Smooth muscle cell of the coronary artery (primary cell): ENCODE measurements at places on chromosomes 6 and 20. TPM values are rescaled to one million over a fixed set of nuclear protein-coding genes. Genes with fewer than 3 reads are reported as not detected.

BTN1A1 gene
- not detected in 2 replicates for total RNA-seq

CRISP3 gene
- not detected in 2 replicates for total RNA-seq

PRDM1 gene
- total RNA-seq = 0.15 and 2.2 TPM in 2 replicates

ECT2L gene
- under 0.01 TPM in 1 of 2 replicates, not detected in the other for total RNA-seq

FILIP1 gene
- total RNA-seq = 0.35 and 0.45 TPM in 2 replicates

TREML2 gene
- not detected in 2 replicates for total RNA-seq

KHDC1L gene
- not detected in 2 replicates for total RNA-seq

TMEM170B gene
- total RNA-seq = 0.45 and 1.1 TPM in 2 replicates

FAXC gene
- total RNA-seq = 0.15 and 0.23 TPM in 2 replicates

AKAP12 gene
- 65.8 and 71.0 TPM in 2 replicates for total RNA-seq

SLPI gene
- not detected in 2 replicates for total RNA-seq

NAPB gene
- total RNA-seq = 7.5 and 7.8 TPM in 2 replicates

SLC17A9 gene
- total RNA-seq = 2.5 and 20.9 TPM in 2 replicates

C4B gene
- total RNA-seq = 3.2 and 24.0 TPM in 2 replicates

PTGIS gene
- 157 and 209 TPM in 2 replicates for total RNA-seq

DNPH1 gene
- 54.5 and 66.4 TPM in 2 replicates for total RNA-seq

DDR1 gene
- 18.4 and 42.1 TPM in 2 replicates for total RNA-seq

PTPRA gene
- 22.8 and 30.8 TPM in 2 replicates for total RNA-seq

COL21A1 gene
- total RNA-seq = 0.53 and 29.5 TPM in 2 replicates

SEMG1 gene
- total RNA-seq = not detected in 2 replicates

TRAPPC3L gene
- 0.08 TPM in 1 of 2 replicates, not detected in the other for total RNA-seq

EBF4 gene
- 0.59 and 0.75 TPM in 2 replicates for total RNA-seq

MAFB gene
- total RNA-seq = 0.23 and 3.2 TPM in 2 replicates

HLA-DRB1 gene
- total RNA-seq = 0.12 TPM in 1 of 2 replicates, not detected in the other

BMP6 gene
- total RNA-seq = 0.82 and 173 TPM in 2 replicates

PAX1 gene
- total RNA-seq = not detected in 2 replicates

ADGRF4 gene
- total RNA-seq = not detected in 2 replicates

PPIL1 gene
- 5.7 and 26.2 TPM in 2 replicates for total RNA-seq

IMPG1 gene
- under 0.01 TPM in 1 of 2 replicates, not detected in the other for total RNA-seq

FERMT1 gene
- 1.3 and 5.2 TPM in 2 replicates for total RNA-seq

UBE3D gene
- 4.7 and 5.5 TPM in 2 replicates for total RNA-seq

PDE10A gene
- 1.9 and 13.0 TPM in 2 replicates for total RNA-seq

CGA gene
- total RNA-seq = not detected in 2 replicates

PI16 gene
- total RNA-seq = under 0.01 and 18.0 TPM in 2 replicates

METTL24 gene
- total RNA-seq = 0.38 and 0.59 TPM in 2 replicates

PRR18 gene
- not detected in 2 replicates for total RNA-seq

SNAI1 gene
- 0.23 and 2.9 TPM in 2 replicates for total RNA-seq

BMP2 gene
- 3.8 and 5.0 TPM in 2 replicates for total RNA-seq

MYCT1 gene
- 0.47 and 9.5 TPM in 2 replicates for total RNA-seq

WFDC2 gene
- not detected in 2 replicates for total RNA-seq

PDSS2 gene
- 6.4 and 8.4 TPM in 2 replicates for total RNA-seq
